ENCODE measurements at places on chromosomes 6 and 20.

DNA sequence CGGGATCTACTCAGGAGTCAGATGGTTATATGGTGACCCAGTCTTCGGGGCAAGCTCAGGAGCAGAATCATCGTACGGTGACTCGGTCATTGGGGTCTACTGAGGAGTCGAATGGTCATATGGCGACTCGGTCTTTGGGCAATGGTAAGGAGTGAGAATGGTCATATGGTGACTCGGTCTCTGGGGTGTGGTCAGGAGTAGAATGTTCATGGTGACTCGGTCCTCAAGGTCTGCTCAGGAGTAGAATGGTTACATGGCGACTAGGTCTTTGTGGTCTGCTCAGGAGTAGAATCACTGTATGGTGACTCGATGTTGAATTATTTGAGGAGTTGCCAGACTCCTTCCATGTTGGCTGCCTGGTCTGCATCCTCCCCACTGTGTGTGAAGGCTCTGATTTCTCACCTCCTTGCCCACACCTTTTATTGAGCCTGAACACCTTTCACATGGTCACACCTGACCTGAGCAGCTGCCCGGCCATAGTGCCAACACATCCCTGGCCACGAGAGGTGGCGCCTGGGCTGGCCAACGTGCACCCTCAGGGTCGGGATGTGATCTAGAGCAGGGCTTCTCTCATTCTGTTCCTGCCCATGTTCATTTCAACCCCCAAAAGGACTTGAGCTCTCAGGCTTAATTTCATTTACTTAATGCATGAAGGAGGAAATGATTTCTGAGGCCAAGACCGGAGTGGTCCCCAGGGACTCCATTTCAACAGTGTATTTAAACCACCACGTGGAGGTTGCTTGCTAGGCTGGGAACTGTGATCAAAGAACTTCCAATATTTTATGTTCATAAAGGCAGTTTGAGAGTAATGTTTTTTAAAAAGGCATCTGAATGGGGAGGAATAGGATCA lies 119.5 kb downstream of the PHACTR3 start:
- DNase-seq = no peak

DNA sequence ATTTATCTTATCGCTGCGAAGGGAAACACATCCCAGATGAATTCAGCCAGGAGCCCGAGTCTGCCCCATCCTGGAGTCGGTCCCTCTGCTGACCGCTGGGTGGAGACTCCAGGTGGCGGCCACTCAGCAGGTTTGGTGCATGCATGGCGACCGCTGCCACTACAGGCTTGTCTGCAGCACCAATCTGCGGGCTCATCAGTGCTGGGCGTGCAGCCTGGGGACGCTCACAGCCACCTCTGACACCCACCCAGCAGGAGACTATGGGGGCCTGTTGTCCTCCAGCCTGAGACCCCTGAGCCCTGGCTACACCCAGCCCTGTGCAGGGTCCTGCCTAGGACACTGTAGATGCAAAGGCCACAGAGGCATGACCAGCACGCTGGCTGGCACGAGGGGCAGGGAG lies 40.5 kb upstream of the GATA5 start:
- DNase-seq = no peak

- no peak for DNase-seq
Observed at GRCh38 chr6:41680182-41680965, 42.1 kb downstream of the MDFI start.

- peak; percentile 70 for DNase-seq
Observed at GRCh38 chr20:32336918-32337347, 21.2 kb upstream of the ASXL1 start.

- no peak for DNase-seq
Observed at GRCh38 chr20:11861479-11861878, 56.2 kb upstream of the BTBD3 start.

DNA sequence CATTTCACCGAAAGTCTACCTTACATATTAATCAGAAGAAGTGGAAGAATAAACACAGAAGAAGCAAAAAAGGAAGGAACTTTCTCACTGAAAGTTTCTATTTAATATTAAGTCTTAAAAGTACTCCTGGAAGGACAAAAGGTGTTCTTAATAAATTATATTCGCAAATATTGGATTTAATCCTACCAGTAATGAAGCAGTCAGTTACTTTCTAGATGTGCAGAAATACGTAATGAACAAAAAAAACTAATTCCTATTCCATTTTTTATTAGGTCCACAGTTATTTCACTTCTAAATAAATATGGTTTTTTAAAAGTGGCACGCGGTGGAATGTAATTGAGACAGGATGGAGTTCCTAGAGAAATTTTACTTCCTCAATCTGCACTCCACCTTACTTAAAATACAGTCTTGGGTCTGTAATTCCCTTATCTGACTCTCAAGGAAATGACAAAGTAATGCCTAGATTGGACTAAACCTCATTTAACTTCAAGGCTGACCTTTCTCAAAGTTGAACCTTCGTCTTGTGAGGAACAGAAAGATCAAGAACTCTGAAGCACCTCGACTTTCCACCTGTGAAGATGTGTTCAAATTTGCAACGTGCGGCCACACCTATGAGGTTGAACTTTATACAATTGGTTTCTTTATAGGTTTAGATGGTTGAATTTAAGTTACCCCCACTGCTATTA lies 1.1 kb upstream of the TRAM2 start:
- peak; percentile 53 for DNase-seq

GRCh38 chr6:89353118-89353556 lies 615 bp upstream of the UBE2J1 start:
- no peak for DNase-seq

GRCh38 chr6:85472744-85473143 lies 22.9 kb downstream of the NT5E start:
- DNase-seq = no peak

GRCh38 chr6:135586844-135587243 lies 89.3 kb upstream of the AHI1 start:
- DNase-seq = peak; percentile 3
